Hematopoietic multipotent progenitor cell treated with erythropoietin and hydrocortisone succinate and interleukin-3 and kit ligand, for 17 days (in vitro differentiated cells): ENCODE measurements at places on chromosomes 7 and 10.
A peak's percentile ranks its signal among the peaks of the same experiment; 100 is the strongest.

DNA sequence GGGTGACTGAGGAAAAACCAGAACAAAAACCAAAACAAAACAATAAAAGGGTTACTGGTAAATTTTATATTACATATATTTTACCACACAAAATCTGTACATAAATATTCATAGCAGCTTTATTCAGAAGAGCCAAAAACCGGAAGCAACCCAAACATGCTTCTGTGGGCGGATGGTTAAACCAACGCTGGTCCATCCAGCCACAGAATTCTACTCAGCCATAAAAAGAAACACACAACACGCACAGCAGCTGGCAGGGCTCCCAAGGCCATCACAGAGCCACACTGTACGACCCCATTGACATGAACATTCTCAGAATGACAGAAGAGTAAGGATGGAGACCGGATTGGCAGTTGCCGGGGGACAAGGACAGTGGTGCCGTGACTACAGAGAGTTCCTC lies 83.6 kb downstream of the PROSER2 start:
- DNase-seq: no peak

- no peak for DNase-seq
These were observed 25.8 kb upstream of the WDFY4 start for GRCh38 chr10:48658975-48659269.

- no peak for DNase-seq
These were observed 51.1 kb upstream of the CHST15 start for GRCh38 chr10:124144536-124144935.

DNA sequence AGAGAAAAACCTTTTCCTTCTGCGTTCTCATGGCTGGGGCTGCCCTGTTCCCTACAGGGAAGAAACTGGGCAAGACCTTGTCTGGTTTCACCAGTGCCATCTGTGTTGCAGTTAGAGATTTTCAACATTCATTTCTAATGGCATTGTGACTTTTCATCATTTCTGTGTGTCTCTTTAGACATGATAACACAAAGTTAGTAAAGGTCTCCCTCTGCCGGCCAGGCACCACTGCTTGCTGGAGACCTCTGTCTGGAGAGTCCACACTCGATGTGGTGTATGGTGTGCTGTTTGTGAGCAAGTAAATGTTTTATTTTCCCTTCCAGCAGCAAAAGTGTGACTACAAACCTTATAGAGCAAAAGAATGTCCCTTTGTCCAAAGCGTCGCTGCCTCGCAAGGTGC lies 213.5 kb downstream of the PAXIP1 start:
- no peak for DNase-seq

DNA sequence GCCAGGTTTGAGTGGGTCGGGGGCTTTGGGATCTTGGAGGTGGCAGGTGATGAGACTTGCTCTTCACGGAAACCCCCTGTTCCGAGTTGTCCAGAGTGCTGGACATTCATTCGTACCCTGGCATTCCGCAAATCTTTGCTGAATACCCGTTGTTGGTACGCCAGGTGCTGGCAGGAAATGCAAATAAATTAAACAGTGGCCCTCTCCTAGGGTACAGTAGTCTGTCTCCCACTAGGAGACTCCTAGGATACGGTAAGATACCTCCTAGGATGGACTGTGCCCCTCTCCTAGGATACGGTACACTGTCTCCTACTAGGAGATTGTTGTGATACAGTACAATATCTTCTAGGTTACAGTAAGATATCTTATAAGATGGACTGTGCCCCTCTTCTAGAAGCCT lies 544 bp downstream of the SEC23IP start:
- peak; percentile 21 for DNase-seq

GRCh38 chr10:125868372-125868975 lies 12.6 kb downstream of the DHX32 start:
- peak; percentile 82 for DNase-seq

DNA sequence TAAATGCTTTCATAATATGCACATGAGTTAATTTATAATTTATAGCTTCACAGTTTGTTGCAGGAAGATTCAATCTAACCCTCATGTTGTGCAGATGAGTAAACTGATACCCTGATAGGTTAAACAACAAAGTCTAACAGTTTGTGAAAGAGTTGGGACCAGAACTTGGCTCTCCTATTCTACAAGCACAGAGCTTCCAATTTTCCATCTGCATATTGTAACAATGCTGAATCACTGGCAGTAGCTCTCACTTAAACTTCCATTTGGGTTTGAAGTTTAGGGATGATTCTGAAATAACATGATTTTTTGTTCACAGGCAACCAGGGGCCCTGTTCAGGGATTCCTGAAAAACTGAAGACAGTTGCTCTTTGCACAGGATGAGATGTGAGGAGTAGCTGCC lies 179.3 kb downstream of the XPNPEP1 start:
- no peak for DNase-seq

DNA sequence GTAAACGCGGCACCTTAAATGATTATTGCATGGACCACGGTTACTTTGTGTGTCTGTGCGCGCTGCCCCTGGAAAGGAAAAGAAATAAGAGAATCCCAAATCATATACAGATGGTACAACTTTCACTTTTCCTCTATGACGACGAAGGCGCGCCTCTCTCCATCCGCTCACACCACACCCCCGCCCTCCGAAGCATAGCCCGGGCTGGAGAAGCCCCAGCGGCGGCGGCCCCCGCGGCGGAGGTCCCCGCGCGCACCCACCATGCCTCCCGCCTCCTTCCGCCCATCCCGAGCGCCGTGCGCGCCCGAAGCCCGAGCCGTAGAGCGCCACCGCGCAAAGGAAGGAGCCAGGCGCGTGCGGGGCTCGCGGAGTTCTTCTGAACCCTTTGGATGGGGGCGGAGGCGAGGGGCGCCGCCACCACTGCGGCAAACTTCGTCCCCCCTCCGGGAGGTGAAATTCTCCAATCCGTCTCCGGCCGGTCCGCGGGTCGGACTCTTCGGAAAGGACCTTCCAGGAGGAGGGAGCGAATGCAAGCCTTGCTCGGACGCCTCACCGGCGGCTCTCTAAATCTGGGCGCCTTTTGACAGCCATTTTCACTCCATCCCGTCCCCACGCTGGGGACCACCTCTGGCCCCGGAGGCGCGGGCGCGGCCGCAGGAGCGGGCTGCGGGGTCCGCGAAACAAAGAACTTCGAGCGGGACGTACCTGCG lies 588 bp downstream of the GLI3 start:
- DNase-seq: no peak
